ENCODE measurements at places on chromosomes 1 and 21. TPM values are rescaled to one million over a fixed set of nuclear protein-coding genes. Genes with fewer than 3 reads are reported as not detected.

- no peak for DNase-seq
These were observed 19.8 kb downstream of the PRPF38A start for GRCh38 chr1:52424231-52424636.

Gene FCN3
- polyA plus RNA-seq, result 1.6 TPM

DNA sequence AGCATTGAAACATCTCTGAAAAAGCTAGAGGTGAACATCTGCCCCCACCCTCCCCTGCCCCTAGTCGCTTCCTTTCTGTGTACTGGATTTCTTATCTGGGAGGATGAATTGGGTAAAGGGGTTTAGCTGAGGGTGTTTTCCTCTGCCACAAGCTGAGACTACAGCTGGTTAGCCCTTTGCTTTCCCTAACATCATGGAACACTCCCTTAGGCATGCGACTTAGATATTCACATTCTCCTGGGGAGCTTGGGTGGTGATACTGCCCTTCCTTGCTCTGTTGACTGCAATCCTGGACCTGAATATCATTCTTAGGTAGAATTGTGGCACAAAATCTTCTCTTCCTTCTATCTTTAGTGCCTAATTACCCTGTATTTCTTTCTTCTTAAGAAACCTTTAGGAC lies 117.4 kb upstream of the KIAA0040 start:
- DNase-seq, result no peak

DNA sequence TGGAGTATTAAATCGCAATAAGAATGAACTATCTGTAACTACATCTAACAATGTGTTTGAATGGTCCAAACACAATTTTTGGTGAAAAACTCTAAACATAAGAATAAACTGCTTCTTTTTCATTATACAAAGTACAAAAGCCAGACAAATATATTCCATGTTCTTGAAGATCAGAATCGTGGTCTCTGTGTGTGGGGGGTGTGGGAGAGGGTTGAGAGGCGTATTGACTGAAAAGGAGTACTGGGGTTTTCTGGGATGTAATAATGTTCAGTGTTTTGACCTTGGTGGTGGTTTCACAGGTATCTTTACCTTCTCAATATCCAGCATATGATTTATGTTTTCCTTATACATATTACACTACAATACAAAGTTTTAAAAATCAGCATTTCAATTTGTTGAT lies 764 bp upstream of the CFH start:
- DNase-seq, result no peak

Gene ATP1A4
- polyA plus RNA-seq, result not detected

- DNase-seq, result peak; percentile 73
These were observed 56.2 kb downstream of the ST3GAL3 start for GRCh38 chr1:43763497-43763973.

DNA sequence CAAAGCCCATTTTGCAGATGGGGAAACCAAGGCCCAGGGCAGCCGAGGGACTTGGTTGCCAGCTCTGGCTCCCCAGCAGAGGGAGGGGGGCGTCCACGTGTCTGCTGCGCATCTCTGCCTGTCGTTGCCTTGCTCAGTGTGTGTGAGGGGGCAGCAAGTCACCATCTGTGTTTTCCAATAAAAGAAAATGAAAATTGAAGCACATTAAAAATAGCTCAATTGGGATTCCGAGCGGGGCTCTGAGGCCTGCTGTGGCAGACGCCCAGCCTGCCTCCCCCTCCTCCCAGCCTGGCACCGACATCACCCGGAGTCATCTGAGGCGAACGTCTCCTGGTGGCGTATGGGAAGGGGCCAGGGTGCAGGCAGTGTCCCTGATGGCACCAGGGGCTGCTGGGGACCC lies 51.2 kb downstream of the EPHB2 start:
- DNase-seq, result no peak

DNA sequence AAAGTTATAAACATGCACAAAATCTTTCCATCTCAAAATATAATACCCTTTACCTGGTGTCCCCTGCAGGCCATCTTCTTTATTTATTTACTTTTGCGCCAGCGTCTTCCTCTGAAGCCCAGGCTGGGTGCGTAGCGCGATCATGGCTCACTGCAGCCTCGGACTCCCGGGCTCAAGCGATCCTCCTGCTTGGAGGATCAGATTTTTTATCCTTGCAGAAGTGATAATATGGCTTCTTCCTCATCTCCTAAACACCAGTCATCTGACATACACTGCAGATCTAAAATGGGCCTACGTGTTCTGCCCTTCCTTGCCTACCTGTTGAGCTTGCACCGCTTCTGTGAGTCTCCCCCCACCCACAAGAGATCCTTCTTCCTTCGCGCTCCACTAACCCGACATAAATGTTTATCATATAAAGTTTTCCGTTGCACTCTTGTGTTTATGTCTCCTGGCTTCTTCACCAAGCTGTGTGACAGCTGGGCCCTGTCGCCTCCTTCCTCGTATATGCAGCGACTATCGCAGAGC lies 506 bp upstream of the SRP9 start:
- no peak for DNase-seq

Gene CYP4X1
- polyA plus RNA-seq, result 10.0 TPM

GRCh38 chr1:116991171-116991845 lies 10.3 kb upstream of the CD101 start:
- no peak for DNase-seq

Gene TMEM200B
- 12.6 TPM for polyA plus RNA-seq

Gene ZNF670
- polyA plus RNA-seq, result 8.6 TPM

DNA sequence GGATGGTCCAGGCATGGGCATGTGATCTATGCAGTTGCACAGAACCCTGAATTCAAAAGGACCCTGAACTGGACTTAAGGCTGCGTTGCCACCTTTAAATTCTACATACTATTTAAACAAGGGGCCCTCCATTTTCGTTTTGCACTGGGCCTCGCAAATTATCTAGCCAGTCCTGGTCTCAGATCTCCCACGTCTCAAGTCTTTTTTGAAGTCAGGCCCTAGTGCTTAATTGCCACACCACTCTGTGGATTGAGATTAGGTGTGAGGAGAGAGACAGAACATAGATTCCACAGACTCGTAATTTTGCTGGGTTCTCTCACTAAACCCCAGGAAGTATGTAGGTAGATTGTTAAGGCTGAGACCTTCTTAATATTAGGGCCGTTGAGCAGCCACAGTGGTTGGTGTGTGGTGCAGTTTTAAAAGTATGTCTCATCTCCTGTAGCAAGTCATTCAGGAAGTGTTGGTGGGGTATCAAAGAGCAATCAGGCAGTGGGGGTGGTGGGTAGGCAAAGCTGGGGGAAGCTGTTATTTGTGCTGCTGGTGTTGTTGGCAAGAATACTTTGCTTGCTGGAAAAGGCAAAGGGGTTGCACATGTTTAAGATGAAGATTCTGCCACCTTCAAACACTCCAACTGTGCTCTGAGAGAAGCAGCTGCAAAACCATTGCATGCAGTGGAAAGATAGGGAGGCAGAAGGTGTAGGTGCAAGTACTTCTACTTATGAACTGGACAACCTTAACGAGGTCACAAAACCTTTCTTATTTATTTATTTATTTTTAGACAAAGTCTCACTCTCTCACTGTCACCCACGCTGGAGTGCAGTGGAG lies 11.2 kb downstream of the CD84 start:
- DNase-seq, result no peak

DNA sequence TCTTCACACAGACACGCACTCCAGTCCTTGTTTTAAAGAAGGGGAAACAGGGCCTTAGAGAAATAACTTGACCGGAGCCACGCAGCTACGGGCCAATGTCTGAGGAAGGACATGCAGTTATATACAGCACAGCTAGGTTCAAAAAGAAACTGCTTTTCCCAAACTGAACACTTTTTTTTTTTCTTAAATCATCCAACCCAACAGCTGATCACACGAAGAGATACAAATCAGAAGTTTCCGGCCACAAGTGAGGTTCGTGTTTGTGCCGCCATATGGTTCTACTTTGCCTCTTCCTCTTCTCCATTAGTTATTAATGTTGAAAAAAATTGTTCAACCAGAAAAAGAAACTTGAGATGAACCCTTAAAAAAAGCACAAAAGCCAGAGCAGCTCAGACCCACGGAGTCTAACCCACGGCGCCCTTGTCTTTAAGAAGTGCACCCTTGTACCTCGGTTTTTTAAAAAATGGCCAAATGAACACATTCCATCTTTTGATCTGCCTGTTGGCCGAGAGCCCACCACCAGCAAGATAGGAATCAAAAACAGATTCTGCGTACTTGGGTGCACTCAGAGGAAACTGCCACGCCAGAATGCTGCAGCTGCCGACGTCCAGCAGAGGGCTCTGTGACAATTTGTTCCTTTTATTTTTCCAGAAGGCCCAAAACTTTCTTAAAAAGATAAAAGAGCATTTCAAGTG lies 78.9 kb downstream of the SLC66A1 start:
- peak; percentile 64 for DNase-seq

DNA sequence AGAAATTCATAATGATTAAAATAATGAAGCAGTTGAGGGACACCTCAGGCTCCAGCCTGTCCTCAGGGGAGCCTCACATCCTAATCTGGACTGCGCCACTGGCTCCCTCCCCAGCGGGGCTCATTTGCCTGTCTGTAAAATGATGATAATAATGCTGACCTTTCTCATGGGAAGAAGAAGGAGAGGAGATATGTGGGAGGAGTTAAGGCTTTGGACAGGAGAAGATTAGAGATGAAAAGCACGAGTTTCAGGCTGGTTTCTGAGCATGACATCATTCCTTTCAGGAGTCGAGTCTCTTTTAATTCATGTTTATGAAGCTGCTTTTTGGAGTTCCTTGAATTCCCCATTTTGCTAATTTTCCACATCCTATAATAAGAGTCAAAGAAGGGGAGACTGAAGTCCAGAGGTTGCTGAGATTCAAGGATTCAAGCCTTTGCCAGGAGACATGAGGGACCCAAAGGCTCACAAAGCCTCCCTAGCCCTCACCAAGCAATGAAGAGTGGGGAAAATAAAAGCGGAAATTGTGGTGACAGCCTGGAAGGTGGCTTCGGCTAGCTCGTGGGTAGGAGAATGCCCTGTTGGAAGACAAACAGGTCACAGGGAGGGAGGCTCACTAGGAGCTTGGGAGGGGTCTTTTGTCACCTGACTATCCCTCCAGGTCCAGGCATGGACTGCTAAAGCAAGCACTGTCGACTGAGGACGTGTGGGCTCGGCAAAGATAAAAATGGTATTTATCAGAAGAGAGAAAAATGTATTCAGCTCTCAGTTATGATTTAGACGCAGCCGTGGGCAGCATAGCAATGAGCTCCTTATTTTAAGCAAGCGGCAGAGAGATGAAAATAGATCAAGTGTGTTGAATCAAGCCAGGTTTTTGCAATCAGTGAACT lies 27.5 kb upstream of the STMN1 start:
- DNase-seq, result no peak

Data from right renal cortex interstitium (tissue), 3 donors.